GM03348 (cell line): ENCODE measurements at places on chromosomes 12 and 14.
A peak's percentile ranks its signal among the peaks of the same experiment; 100 is the strongest.

DNA sequence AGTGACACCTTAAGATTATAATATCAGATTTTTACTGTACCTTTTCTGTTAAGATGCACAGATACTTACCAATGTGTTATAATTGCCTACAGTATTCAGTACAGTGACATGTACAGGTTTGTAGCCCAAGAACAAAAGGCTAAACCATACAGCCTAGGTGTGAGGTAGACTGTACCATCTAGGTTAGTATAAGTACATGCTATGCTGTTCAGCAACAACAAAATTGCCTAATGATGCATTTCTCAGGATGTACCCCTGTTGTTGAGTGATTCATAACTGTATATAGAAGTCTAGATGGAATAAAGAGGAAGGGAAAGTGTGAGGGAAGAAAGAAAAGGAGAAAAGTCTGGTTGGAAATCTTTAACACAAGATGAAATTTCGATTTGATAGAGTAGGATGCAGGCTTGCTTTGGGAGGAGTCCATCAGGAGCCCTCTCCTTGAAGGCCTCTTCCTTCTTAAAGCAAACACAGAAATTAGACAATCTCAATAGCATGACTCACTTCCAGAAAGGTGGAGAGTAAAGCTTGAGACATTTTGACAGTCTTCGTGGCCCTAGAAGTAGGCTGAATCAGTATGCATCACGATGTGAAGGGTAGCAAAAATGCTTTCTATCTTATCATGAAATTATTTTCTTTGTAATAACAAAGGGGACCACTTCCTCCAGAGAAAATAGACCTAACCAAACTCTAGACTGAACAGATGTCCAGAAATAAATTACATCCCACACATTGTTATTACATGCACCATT is 191.5 kb downstream of the SYT1 start:
- peak; percentile 2 for DNase-seq

DNA sequence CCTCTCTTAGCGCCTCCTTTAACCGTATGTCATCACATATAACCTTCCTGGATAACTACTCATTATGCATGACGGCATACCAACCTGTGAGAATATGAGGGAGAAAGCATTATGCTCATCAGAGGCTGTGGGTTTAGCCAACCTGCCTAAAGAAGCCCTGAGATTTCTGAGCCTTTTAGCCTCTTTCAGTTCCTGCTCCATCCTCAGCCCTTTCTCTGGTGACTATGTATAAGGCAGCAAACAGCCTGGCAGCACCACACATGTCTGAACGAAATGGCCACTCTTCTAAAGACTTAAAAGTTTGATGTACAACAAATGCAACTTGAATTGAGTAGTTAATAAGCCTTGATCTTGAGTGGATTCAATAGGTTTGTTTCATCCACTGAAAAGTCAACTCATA is 64.8 kb upstream of the SOX5 start:
- no peak for DNase-seq

DNA sequence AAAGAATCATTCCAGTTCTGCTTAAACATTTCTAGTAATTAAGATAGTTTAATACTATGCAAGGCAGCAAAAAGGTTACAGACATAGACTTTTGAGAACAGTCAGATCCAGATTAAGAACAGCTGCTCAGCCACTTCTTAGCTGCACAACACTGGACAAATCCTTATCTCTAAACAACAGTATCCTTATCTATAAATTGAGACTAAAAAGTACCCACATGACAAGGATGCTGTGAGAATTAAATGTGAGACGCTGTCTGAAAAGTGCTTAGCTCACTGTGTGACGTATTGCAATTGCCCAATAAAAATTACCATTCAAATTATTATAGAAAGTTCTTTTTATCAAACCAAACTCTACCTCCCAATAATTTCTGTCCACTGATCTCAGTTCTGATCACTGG is 35.5 kb downstream of the BORCS5 start:
- no peak for DNase-seq

DNA sequence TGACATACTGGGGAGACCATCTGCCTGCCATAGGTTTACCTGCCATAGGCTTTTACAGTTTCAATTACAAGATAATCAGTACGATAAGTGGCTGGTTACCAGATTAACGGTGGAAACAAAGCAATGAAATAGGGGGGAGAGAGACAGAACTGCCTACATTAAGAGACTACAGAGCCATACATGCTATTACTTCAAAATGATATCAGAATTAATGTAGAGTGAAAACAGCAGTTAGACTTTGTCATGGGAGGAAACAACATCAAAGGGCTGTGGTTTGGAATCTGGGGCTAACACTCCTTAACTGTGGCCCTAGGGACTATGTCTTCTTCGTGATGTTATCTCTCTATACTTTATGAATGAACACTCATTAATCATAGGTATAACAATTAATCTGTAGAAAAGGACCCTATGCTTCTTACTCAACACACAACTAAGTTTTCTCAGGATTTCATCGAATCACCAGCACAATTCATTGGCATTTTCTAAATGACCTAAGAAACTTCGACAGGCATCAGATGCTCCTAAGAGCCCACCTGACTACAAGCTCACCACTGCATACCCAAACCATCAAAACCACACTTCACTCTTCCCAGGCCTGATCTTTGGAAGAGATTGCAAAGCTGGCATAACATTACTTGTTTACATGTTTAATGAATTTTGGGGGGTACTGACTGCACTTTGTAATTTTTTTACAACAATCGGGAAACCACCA is 475.6 kb upstream of the SOX5 start:
- DNase-seq = no peak

DNA sequence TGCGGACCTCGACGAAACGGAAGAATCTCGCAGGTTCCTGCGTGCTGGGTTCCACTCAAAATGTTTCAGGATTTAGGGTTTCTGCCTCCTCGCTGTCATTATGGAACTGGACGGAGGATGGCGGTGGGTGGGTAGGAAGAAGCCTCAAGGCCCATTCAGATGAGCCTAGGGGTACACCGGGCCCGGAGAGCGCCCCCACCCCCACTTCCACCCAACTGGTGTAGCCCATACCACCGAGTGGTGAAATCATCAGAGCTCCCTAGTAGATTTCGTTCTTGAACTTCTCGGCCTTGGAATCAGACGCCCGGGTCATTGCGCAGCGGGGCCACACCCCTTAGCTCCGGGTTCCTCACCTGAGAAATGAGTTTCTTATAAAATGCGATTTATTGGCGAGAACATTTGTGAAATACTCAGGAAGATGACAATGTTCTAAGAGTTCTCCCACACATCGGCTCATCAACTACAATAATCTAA is 13.3 kb upstream of the TBX3 start:
- DNase-seq = no peak
